Gastroesophageal sphincter (tissue), 4 donors: ENCODE measurements at places on chromosomes 11 and 22. TPM values are rescaled to one million over a fixed set of nuclear protein-coding genes. Genes with fewer than 3 reads are reported as not detected.

The OR51A2 gene
- total RNA-seq = not detected

The MPZL3 gene
- total RNA-seq = 0.54 TPM

The C11orf87 gene
- 0.13 TPM for total RNA-seq

The SCN2B gene
- total RNA-seq = 0.67 TPM

The CRYBA4 gene
- not detected for total RNA-seq

- no peak for ATAC-seq
Observed at GRCh38 chr11:45156201-45156600, 9.8 kb downstream of the PRDM11 start.

DNA sequence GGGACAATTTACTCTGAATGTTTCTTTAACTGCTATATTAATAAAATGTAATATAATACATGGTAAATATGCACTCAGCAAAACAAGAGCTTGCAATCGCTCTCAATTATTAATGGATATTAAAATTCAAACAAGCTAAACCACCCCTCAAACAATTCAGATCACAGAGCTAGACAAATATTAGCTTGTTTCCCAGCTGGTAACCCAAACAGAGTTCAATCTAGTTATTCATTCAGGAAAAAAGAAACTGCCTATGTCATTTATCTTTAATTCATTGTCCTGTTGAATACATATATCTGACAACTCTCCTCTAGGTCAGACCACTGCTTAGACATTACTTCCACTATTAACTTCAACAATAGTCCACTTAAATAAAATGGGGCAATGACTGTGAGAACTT is 78.7 kb downstream of the SERGEF start:
- no peak for ATAC-seq

DNA sequence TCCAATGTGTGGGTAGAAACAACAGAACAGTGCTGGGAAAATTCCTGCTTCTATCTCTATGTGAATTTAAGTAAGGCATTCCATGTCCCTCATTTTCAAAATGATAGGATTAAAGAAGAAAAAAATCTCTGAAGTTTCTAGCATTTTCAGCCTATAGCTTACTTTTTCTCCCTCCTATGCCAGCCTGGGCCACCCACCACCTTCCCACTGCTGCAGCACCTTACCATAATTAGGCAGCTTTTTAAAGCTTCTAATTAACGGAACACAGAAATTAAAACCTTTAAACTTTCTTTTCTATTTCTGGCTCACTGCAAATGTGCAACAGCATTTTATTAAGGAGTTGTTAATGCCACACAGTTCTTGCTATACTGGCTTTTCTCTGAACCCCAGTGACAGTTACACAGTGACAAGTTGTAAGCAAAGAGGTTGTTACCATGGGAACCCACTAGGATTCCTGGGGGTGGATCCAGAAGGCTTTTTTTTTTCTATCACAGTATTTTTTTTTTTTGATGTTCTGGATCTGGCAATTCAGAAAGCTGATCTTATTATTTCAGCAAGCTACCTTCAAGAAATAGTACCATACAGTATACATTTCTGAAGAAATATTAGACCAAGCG is 20.2 kb downstream of the CELF1 start:
- ATAC-seq = no peak

DNA sequence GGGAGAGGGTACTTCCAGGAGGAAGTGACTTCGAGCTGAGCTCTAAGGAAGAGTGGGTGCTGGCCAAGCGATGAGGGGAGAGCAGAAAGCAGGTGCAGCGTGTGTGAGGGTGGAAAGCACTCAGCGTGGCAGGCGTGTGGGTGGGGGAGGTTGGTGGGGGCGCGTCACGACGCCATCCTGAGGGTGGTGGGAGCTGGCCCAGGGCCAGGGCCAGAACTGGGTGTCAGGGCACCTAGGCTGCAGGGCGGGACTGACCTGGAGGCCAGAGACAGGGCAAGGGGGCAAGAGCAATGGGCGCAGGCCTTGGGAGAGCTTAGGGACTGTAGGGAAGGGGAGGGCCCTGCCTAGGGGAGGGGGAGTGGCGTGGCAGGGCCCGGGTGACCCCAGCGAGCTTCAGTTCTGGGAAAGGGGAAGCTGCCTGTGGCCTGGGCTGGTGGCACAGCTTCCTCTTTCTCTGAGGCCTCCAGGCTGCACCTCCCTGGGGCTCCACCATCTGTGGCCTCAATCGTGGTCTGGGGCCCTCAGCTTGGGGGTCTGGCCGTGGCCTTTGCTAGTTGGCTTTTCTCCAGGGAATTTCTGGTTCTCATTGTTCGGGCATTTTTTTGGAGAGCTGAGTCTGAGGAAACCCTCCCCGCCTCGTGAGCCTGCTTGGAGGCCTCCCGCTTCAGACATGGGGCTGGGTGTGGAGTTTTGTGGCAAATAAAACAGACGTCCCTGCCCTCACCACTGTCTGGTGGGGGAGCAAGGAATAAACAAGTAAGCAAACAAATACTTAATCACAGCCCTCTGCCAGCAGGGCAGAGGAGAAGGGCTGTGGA is 8.9 kb downstream of the RELT start:
- ATAC-seq = peak; percentile 48

GRCh38 chr11:100878474-100878873 is 191.4 kb downstream of the ARHGAP42 start:
- ATAC-seq = no peak

DNA sequence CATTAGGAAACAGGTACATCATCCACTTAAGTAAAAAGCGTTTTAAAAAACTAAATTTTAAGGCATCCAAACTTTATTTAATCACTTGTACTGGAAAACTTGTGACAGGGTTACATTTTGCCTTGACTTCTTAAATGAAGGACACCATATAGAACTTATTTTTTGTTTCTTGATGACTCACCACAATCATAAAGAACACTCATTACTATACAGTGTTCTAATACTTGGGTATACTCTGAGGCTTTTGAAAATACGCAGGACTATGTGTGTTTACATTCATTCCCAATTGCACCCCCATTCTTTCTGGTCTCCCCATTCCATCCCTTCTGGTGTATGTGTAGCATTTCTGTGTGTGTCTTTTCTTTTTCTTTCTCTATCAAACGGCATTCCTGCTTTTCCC is 69.9 kb downstream of the ZBTB44 start:
- no peak for ATAC-seq

DNA sequence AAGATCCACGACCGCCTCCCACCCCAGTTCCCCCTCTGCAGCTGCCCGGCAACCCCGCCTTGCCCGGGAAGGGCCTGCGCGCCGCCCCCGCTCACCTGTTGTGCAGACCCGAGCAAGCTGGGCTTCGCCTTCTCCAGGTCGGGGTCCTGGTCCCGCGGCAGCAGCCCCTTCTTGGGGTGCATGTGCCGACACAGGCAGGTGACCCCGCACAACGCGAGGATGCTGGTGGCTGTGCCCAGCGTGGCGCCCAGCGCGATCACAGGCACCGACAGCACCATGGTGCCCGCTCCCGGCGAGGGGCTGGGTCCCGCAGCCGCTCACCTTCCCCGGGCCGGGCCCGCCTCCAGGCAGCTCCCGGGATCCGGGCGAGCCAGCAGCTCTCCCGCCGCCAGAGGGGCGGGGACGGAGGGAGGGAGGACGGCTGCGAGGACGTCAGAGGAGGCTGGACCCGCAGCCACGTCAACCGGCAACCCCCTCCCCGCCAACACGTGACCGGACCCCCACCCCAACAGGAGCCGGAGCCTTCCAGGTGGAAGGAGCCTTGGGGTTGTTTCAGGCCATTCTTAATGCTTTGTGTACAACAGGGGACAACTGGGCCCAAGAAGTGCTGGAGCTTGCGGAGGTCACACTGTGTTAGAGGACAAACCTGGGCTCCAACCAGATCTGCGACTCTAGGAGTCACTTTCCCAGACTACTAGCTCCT is at the start of gene SYT13:
TSS of gene SYT13 (minus strand) at position 412 of the 703 bp plus-strand sequence. CDS start at position 278, 134 bp downstream.
- ATAC-seq = no peak

DNA sequence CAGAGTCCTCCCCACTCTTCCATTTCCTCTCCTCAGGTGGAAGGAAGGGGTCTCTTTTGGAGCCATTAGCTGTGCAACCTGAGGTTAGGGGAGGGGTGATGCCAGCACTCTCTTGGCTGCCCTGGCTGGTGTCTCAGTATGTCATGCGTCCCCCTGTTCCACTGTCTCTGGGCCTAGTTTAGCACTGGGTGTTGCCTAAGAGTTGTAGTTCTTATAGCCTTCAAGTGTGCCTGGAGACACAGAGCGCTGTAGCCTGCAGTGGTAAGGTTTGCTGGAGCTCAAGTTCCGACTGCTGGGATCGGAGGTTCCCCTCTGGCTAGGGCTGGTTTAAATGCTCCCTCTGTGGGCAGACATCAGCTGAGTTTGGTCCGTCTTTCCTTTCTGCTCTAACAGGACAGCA is 20.9 kb downstream of the OR10D3 start:
- no peak for ATAC-seq

DNA sequence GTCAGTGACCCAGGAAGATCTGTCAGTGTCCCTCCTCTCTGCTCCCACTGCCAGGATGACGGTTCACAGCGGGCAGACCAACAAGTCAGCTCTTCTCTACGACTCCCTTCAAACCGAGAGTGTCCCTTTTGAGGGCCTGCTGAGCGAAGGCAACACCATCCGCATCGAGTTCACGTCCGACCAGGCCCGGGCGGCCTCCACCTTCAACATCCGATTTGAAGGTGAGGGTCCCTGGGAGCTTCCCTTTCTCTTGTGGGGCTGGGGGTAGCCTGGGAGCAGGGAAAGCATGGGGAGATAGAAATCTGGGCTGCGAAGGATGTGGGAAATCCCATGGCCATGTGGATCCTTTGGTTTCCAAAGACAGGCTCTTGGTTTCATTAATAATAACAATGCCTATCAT is 118.4 kb upstream of the ASPHD2 start:
- ATAC-seq = no peak

DNA sequence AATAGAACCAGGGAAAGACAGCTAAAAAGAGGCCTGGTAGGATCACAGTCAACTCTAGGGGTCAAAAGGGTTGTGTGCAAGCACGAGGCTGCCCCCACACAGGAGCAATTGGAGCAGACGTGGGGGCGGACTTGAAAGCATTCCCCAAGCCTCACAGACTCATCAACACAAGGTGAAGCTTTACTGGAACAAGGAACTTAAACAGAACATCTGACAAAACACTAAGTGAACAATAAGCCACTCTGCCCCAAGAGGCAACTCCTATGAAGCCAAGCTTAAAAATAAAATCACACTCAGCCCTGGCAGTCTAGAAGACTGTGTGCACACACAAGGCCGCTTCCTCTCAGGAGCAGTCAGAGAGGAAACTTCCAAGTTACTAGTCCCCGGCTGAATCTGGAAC is 32.2 kb upstream of the TEAD1 start:
- no peak for ATAC-seq

- ATAC-seq = no peak
Observed at GRCh38 chr11:89436071-89436470, 55.1 kb downstream of the NOX4 start.

GRCh38 chr11:133476570-133477250 is 55.6 kb downstream of the OPCML start:
- ATAC-seq = no peak

DNA sequence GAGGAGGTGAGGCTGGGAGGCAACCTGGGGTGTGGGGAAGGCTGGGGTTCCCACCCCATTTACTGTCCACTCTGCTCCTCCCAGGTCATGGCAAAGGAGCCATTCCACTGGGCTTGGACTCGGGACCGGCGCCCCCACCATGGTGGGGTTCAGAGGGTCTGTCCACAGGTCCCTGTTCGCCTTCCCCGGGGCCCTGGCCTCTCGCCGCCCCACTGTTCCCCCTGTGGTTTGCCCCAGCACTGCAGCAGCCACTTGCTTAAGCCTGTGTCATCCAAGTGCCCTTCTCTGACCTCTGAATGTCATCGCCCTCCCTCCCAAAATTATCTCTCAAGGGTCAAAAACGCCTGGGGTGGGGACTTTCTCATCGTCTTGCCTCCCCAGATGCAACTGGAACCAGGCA is 2.6 kb downstream of the SPDYC start:
- no peak for ATAC-seq
